ENCODE measurements at places on chromosomes 12 and 14.

- no peak for DNase-seq
Observed at GRCh38 chr12:13631873-13632272, 349.5 kb downstream of the GRIN2B start.

- no peak for DNase-seq
Observed at GRCh38 chr12:47731723-47732122, 6.4 kb upstream of the ENDOU start.

- no peak for DNase-seq
Observed at GRCh38 chr12:110361216-110361615, 42.3 kb downstream of the ANAPC7 start.

- DNase-seq: no peak
Observed at GRCh38 chr12:80469681-80470080, 25.6 kb downstream of the PTPRQ start.

DNA sequence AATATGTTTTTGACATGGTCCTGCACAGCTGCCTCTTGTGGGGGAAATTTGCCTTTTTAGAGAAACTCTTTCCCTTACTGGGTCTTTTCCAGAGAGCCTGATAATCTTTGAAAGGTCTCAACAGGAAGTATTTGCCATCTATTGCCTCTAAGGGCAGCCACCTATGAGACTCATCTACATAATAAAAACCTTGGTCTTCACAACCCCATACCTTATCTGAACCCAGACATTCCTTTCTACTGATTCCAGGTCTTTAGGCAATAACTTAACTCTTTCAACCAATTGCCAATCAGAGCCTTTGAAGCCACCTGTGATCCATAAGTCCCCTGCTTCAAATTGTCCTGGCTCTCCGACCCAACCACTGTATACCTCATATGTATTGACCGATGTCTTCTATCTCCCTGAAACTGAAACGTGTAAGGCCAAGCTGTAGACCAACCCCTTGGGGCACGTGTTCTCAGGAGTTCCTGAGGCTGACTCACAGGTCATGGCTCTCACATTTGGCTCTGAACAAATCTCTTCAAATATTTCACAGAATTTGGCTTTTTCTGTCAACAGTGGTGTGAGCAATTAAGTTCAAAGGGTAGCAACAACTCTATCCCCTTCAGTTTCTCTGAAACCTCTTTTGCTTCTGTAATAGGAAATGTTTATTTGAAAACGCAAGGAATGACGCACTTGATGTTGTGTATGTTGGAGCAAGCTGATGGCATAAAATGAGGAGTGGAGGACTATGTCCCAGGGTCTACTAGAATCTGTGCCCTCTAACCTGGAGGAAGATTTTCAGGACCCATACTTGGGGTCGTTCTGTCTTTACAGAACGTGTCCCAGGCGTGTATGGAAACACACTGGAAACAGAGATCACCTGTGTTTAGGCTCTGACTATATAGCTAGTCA is 49.2 kb upstream of the EIF5 start:
- no peak for DNase-seq

- no peak for DNase-seq
Observed at GRCh38 chr14:74472601-74473000, 20.5 kb downstream of the NPC2 start.

GRCh38 chr14:65228436-65228835 is 126.1 kb upstream of the MAX start:
- DNase-seq: no peak

DNA sequence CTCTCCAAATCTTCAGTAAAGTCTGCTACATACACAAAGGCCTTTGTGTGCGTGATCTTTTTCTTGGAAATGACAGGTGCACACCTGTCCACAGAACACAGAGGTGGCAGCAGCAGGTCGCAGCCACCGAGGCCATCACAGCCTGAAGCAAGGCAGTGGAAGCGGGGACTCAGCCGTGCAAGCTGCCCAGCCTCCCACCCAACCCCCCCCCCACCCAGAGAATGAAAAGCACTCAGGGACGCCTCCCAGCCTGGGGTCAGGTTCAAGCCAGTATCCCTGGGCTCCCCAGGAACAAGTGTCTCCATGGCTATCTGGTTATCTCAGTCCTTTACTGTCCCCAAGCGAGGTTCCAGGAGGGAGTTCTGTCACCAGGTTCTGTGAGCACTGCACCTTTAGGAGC is 31.2 kb upstream of the TSPAN9 start:
- DNase-seq: no peak

DNA sequence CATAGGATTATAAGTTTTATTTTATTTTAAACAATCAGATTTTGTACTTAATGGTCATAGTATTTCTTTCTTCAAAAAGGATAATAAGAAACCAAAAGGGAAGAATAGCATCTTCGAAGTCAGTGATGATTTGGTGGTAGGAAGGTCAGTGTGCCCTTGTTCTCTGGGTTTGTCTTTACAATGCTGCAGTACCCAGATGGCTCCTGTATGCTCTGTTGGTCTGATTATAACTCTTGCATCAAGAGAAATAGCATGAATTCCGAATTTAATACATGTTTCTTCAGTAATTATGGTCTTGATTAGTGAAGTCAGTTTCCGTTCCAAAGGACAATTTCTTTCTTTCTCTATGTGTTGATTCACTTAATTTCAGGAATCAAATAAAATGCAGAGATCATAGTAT is 180.2 kb downstream of the TMTC2 start:
- DNase-seq: no peak

- no peak for DNase-seq
Observed at GRCh38 chr12:109770861-109771670, 57.4 kb downstream of the FAM222A start.

DNA sequence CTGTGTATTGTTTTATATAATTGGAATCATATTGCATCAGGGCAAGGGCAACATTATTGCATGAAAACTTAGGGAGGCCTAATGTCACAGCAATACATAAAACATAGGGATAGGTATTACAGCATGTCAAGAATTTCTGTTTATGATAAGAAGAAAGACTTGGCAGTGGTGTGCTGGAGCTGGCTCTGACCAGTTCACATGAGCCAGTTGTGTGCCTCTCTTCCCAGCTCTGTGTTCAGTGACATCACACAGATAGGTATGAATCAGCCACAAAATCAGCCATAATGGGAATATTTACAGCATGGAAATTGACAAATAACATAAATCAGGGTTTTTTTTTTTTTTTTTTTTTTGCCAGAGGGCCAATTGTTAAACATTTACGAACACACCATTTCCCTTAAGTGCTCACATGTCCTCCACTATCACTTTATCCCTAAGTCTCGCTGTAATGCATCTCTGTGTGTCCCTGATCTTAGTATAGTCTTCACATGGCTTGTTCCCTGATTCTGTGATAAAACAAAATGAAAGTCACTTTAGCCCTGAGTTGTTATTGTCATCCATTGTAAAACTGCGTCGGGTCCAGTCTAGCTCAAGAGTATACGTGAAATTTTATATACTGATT is 31.9 kb upstream of the ACSM4 start:
- DNase-seq: no peak

DNA sequence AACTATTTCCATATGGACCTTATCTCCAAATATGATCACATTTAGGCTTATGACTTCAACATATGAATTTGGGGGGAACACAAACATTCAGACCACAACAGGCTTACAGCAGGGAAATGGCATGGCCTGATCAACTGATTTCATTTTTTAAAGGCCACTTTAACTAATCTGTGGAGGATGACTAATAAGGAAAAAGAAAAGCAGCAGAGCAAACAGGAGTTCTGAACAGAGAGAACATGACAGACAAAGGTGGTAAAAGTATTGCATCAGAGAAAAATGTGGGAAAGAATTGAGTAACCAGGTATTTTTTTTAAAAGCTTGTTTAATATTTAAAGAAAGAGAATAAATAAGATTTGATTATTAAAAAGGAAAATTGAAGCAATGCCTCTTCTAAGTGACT is 366.1 kb upstream of the TMPO start:
- no peak for DNase-seq

DNA sequence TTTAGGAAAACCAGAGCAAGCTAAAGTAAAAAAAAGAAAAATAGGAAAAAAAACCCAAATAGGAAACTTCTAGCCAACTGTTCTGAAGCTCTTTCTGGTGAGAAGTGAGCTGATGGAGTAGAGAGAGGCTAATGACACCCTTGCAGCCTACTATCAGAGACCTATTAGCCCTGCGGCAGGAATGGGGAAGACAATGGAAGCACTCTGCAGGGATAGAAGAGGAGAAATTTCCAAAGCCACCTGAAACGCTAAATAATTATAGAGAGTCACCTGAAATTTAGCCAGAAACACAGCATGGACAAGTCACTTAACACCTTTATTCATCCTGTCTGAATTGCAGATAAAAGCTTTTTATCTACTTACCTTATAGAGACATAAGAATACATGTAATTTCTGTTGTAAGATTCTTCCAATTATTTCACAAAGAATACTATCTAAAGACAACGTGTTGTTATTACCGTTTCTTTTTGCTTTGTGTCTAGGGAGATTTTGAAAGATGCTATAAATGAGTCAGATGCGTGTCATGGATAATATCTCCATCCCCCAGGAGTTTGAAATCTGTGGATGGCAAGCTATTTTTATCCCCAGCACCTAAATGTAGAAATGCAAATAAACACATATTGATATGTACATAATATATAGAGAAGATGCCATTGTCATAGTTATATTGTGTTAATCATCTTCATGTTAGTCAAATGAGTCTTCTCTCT is 138.6 kb downstream of the TPH2 start:
- no peak for DNase-seq

DNA sequence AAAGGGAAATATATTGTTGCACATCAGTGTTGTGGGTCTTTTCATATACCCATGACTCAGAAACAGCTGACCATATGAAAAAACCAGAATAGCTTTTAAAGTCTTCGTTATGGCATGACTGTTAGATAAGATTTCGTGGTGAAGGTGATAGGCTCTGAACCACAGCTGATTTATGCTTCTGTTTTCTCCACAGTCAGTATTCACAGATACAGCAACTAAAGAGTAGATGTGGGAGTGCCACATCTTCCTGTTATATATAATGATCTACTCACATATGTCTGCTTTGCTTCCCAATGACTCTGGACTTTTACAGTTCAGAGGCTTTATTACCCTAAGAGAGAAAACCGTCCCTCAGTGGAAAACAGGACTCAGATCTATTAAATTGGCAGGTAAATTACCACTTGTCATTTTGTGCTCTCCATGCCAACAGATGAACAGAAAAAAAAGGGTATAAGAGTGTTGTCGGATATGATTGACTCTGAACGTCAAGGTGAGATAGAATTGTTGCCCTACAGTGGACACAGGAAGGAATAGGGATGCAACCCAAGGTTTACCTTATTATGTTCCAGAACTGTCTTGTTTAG is 1037.1 kb downstream of the GALC start:
- no peak for DNase-seq

DNA sequence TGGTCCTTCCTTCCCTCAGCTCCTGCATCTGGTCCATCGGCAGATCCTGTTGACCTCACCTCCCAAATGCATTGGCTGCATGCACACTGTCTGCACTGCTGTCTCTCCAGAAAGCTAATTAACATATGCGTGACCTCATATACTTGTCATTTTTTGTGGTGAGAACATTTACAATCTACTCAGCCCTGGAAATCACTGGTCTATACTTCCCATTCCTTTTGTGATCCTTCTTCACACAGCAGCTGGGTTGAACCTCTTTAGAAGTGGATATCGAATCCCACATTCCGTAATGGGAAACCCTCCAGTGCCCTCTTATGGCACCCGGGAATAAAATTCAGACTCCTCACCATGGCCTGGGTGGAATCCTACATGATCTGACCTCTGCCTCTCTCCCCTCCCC is 45.0 kb downstream of the SMOC1 start:
- DNase-seq: no peak

DNA sequence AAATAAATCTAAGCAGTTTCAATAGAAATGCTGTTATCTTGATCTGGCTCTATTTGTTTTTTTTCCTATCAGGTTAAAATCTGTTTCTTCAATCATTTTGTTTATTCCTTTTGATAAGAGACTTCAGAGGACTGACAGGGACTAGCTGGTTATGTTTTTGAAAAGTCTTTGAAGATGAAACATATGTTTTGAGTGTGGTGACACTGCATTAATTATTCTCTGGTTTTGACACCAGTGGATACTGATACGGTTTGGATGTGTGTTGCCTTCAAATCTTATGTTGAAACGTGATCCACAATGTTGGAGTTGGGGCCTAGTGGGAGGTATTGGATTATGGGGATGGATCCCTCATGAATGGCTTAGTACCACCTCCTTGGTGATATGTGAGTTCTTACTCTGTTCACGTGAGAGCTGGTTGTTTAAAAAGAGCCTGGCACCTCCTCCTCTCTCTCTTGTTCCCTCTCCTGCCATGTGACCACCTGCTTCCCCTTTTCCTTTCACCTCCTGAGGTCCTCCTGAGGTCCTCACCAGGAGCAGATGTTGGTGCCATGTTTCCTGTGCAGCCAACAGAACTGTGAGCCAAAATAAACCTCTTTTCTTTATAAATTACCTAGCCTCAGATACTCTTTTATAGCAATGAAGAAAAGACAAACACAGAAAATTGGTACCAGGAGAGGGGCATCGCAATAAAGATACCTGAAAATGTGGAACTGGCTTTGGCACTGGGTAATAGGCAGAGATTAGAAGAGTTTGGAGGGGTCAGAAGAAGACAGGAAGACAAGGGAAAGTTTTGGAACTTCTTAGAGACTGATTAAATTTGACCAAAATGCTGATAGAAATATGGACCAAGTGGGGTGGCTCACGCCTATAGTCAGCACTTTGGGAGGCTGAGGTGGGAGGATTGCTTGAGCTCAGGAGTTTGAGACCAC is 23.0 kb downstream of the RASSF3 start:
- DNase-seq: no peak

DNA sequence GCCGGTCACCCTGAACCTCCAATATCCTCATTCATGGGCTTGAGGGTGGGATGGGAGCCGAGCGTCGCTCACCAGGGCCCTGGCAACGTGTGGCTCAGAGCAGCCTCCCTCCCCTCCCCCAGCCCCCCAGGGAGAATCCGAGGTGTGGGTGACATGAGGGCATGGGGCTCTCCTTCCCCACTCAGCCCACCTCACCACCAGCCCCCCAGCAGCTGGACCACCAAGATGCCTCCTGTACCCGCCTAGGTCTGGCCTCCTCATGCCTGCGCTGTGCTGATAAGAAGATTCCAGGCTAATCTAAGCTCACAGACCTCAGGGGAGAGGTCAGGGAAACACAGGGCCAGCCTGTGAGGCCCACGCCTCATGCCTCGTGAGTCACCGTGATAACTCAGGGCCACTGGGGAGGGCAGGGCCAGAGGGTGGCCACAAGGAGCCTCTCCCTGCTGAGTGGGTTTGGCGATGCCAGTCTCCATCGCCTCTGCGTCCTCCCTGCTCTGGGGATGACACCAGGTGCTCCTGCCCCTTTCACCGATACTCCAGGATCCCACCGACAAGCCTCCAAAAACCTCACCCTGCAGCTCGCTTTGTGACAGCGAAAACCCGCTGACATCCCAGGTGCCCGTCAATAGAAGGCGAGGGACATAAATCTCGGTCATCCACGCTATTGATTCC is 56.9 kb downstream of the TESC start:
- DNase-seq: no peak

GRCh38 chr14:60721326-60722106 is 2.6 kb downstream of the SIX4 start:
- DNase-seq: no peak

DNA sequence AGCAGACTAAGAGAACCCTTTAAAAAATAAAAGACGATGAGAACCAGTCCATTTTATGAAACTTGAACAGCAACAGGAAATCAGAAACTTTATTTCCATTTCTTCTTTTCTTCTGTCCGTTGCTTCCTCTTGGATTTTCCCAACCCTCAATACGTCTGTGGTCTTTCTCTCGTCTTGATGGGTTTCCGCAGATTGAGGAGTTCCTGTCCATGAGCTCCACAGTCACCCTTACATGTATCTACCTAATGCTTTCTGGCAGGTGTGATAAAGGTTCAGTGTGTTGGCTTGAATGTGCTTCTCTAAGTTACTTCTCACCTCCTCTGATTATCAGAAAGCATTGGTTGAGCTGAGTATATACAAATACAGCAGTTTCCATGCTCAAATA is 110.0 kb downstream of the ETV6 start:
- no peak for DNase-seq

All from CD4-positive, alpha-beta T cell treated with Interferon alpha-2 for 1 hour (primary cell).